ENCODE measurements at places on chromosomes 3 and 15. TPM values are rescaled to one million over a fixed set of nuclear protein-coding genes. Genes with fewer than 3 reads are reported as not detected.
A peak's percentile ranks its signal among the peaks of the same experiment; 100 is the strongest.

GRCh38 chr3:129121016-129121791 lies 400 bp downstream of the RAB43 start:
- DNase-seq: no peak

DNA sequence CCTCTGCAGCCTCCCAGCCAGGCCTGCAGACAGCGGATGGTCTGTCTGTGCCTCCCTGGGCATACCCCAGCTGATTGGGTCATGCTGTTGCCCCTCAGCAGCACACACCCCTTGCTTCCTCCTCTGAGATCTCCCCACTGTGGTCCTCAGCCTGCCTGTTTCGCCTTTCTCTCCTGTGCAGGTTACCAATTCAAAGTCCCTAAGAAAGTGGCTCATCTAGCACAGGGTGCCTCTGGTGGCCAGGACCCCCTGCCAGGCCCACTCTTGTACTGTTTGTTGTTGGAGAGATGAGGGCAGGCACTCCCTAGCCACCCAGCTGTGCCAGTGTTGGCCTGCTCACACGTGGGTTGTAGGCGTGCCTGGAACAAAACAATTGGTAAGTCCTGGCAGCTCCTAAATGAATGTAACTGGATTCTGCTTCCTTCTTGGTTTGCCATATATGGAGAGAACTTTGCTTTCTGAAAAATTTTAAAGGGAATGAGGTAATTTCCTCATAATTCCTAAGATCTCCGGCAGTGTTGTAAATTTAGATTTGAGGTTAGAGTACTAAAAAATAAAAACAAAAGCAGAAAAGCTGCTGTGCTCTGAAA lies 213.2 kb upstream of the IL12A start:
- DNase-seq: no peak

- no peak for DNase-seq
Observed at GRCh38 chr3:161212171-161212771, 8.8 kb upstream of the NMD3 start.

GRCh38 chr15:29089731-29090616 lies 179.6 kb downstream of the NSMCE3 start:
- no peak for DNase-seq

DNA sequence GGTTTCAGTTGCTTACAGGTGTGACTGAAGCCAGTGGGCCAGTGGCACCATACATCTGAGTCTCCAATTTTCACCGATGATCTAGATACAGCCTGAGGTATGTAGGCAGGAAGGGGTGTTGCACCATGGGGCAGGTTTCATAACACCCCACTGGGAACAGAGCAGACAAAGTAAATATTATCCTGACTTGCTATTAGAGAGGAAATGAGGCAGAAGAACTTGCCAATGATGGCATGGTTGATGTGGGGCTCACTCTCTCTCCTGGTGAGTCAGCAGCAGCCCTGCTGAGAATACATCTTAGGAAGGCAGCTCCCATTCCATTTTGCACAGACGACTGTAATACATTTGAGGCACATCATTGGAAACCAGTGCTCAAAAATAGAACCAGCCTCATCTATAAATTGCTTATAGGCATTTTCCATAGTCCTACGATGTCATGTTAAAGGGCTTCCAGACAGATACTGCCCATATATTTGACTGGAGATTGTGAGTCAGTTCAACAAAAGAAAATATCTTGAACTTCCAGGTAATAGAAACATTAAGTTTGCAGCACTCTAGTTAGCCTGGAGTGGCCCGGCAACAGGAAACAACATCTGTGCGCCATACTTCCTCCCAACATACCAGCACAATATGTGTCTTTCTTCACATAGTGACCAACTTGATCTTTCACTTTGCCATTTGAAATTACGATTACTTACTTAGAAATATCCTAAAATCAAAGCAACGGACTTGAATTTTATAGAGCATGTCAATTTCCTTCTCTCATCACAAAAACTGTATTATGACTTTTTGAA lies 175.5 kb downstream of the NECTIN3 start:
- DNase-seq: no peak

- no peak for DNase-seq
Observed at GRCh38 chr15:72141171-72142084, 23.2 kb downstream of the SENP8 start.

- DNase-seq: no peak
Observed at GRCh38 chr3:132090921-132091320, 56.1 kb upstream of the CPNE4 start.

- no peak for DNase-seq
Observed at GRCh38 chr3:115706311-115706829, 83.1 kb downstream of the GAP43 start.

- DNase-seq: peak; percentile 44
Observed at GRCh38 chr15:68843425-68844311, 23.0 kb upstream of the ANP32A start.

DNA sequence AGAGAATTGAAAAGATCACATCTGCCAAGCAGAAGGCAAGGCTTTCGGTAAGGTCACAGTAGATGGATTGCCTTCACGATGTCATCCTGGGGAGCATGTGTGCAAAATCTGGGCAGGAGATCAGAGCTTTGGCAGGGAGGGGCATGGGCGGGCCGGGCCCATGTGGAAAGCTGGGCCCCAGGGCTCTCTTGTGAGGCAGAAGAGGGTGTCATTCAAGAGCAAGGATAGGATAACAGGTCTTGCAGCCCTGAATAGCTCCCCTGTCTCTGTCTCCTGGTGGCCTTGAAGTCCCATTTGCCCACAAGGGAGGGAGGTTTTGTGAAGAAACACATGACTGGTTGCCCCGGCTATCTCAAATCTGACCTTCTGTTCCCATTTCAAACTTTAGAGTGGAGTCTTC lies 172.0 kb downstream of the OPA1 start:
- DNase-seq: no peak

DNA sequence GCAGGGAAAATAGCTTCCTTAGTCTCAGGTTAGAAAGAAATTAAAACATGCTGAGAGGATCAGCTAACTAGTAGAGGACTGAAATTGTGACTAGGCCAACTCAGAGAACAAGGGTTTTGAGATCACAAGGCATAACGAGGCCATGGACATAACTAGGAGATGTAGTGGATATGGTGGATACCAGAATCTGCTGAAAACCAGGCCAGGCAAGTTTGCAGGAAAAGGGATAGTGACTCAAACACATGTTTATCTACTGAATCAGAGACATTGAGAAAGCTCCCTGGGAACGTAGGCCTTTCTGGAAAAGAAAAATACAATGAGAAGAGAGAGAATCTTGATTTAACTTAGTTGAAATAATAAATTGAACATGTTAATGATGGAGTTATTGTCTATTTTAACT lies 326.5 kb upstream of the GBE1 start:
- no peak for DNase-seq

- no peak for DNase-seq
Observed at GRCh38 chr3:106533788-106534160, 665.0 kb upstream of the CBLB start.

DNA sequence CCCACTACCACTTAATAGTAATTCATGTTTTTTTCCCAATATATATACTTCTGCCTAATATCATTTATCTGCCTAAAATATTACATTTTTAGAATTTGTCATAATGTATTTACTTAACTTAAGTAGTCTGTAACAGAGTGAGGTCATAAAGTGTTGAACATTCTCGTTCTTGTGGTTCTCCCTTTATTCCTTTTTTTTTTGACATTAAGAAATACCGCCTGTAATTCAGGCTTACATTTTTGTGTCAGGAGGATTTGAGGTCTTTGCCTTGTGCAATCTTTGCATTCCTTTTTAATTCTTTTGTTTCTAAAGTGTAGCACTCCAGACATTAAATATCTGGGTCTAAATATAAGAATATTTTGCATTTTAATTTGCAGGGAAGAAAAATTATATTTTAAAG lies 315.4 kb downstream of the PTPRG start:
- DNase-seq: no peak

GRCh38 chr15:96333131-96334016 lies 2.9 kb downstream of the NR2F2 start:
- no peak for DNase-seq

DNA sequence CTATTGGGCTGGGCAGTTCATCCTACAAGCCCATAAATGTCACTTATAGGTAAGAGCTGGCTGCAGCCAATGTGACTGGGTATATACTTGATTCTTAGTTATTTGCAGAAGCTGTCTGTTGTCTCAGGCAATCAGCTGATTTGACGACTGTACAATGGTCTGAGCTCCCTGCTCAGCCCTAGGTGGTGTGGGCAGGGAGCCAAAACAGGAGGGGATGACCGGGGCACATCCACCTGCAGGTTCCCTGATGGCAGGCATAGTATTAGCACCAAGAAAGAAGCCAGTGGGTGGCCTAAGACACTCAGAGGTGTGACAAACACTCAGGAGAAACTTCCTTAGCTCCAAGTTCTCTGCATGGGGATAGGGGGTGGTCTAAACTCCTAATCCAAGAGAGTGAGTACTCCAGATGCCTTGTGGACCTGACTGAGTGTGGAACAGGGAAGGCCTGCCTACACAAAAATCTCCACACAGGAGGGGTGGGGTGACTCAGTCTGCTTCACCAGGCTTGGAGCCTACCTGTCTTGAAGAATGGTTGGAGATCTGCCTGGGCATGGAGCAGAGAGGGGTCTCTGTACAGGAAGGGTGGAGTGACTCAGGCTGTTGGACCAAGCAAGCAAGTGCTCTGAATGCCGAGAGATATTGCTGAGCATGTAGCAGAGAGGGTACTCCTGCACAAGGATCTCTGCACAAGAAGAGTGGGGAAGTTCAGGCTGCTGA lies 690.4 kb upstream of the NAALADL2 start:
- DNase-seq: no peak

DNA sequence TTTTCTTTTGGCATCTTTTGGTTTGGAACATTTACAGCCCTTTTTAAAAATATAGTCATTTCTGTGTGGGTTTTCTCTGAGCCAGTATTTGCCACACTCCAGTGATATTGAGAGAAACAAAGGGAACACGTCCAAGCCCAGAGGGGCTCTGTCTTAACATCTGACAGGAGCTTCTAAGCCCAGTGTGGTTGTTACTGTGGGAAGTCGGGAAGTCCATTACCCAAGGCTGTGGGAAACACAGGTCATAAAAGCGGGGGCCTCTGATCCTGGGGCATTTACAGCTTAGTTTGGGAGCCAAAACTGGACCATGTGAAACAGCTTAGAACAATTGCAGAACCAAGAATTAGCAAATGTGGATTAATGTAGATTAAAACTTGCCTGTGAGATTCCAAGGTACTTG lies 123.0 kb downstream of the PTPRG start:
- DNase-seq: no peak

DNA sequence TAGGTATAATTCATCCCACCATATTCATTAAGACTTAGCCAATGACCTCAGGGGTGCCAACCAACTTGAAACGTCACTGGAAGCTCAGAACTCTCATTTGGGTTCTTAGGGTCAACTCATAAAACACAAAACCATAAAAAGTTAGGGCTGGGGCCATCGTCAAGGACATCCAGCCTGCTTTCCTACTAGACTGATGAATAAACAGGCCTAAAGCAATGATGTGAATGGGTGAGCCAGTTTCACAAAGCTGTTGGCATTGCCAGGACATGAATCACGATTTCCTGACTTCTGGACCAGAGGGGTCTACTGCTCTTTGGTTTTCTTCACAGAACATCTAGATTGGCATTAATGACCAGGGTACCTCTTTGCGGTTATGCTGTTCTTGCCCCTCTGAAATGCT lies 64.7 kb downstream of the EOMES start:
- DNase-seq: no peak

DNA sequence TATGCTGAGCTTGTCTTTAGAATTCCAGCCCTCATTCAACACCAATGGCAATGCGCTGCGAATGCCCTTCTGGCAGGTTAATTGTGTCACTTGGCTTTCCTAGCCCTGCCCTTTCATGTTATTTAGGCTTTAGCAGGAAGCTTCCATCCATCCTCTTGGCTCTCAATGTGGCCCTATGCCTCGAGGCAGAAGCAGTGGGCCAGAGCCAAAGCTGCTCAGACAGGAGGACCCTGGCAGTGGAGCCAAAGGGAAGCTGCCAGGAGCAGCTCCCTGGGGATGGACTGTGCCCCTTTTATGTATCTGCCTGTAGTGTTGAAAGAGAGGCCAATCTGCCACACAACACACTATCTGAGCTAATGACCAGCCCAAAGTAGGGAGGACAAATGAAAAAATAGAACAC lies 376.4 kb downstream of the CTNNB1 start:
- DNase-seq: no peak

Gene ASB14
- total RNA-seq: not detected

Gene PGBD4
- 3.2 TPM for total RNA-seq

Gene ARIH2
- 127 TPM for total RNA-seq

Gene GABRA5
- not detected for total RNA-seq

Gene SCN11A
- 0.09 TPM for total RNA-seq

Gene CHRNA7
- total RNA-seq: 0.39 TPM
